ENCODE measurements at places on chromosomes 2 and 18.

DNA sequence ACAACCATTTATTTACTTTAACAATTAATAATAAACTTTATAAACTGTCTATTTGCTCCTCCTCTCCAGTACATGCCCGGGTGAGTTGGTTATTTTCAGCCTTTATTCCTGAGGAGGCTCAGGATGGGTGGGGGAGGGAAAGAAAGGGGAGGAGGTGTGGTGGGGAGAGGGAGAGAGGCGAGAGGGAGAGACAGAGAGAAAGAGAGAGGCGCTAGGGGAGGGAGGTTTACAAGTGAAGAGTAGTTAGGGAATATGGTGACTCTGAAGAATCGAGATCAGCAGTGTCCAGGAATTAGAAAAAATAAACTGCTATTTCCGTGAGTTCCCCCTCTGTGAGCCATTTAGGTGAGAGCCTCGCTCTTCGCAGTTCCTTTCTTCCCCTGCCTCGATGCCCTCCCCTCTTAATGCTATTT, 138.9 kb downstream of the MEIS1 start:
- DNase-seq: no peak

- no peak for DNase-seq
Observed at GRCh38 chr2:127177617-127178263, 42.4 kb downstream of the CYP27C1 start.

DNA sequence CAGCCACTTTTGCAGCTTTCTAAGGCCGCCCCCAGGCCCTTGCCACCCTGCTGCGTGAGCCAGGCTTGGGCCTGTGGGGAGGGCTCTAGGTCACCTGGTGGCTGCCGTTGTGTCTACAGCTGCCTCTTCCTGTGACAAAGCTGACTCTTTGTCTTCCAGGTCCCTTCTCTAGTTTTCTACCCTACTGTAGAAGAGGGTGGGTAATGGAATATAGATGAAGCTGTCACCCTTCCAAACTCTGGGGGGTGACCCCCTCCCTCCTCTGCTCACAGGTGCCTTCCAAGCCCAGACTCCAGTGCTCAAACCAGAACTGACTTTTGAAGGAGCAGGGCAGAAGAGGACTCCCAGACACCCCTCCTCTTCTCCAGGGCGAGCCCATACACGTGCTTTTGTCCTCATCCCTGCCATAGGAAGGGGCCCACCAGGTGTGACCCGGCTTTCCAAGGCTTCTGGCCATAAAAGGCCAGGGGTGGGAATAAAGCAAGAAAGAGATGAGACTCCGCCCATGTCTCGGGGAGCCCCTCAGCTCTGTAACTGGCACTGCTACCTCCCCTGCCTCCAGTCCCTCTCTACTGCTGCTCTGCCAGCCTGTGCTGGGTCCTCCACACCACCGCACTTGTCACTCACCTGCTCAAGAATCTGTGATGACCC, 17.9 kb upstream of the SDC1 start:
- DNase-seq: no peak

DNA sequence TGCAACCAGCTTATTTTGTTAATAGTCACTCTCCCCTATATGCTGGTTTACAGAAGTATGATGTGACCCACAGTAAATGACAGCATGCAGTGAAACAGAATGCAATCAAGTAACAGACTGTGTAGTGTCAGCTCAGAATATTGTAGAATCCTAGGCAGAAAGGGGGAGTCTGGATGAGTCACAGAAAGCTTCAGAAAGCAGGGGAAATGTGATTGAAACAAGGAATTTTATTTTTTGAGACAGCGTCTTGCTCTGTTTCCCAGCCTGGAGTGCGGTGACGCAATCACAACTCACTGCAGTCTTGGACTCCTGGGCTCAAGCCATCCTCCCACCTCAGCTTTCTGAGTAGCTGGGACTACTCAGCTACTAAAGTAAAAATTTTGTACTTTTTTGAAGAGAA, 219.9 kb upstream of the FBXO11 start:
- no peak for DNase-seq

DNA sequence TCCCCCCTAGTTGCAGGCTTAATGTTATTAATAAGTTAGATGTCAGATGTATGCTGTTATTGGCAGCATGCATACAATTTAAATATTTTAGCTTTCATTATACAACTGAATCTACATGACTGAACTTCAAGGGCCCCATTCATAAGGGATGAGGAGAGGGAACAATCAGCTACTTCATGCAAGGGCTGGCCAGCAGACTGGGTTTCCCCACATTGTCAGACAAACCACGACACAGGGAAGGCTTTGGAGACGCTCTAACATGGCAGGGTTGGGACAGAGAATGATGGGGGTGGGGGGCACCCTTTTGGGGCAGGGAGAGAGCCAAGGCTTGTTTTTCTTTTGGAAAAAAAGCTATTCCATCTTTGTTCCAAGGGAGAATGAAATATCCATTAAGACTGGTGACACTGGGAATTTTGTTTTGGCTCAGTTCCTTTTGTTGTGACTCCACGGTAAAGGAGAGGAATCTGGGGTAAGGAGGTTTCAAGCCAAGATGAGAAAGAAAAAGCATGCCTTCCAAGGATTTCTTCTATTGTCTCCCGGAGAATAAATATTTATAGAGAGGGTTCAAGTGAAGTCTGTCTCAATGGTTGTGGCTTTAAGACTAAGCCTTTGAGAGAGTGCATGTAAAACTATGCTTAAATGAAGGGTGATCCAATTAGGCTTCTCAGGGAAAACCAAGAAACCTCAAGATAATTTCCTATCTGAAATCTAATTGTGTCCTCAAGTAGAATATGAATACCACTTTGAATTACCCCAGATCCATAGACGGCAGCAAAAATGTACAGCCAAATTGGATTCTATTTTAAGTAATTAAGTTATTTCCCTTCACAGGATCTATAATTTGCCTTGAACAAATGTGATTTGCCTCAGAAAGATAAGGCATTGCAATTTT, 5.4 kb downstream of the CXCR4 start:
- no peak for DNase-seq

DNA sequence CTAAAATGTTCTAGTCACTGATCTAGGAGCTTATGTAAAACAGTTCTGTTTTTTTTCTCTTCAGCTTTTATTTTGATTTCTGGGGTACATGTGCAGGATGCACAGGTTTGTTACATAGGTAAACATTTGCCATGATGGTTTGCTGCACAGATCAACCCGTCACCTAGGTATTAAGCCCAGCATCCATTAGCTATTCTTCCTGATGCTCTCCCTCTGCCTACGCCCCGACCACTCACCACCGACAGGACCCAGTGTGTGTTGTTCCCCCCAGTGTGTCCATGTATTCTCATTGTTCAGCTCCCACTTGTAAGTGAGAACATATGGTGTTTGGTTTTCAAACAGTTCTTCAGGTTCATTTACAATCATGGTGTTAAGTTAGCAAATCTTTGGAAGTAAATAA, 84.8 kb upstream of the PROKR1 start:
- DNase-seq: peak; percentile 37

GRCh38 chr2:69798290-69798908, 31.1 kb upstream of the GMCL1 start:
- DNase-seq: no peak

GRCh38 chr2:5978131-5978751, 286.1 kb downstream of the SOX11 start:
- no peak for DNase-seq

Data from K562 (cell line).